ENCODE measurements at places on chromosomes 2 and 18.
A peak's percentile ranks its signal among the peaks of the same experiment; 100 is the strongest.

GRCh38 chr2:74292751-74293150 is 50.5 kb downstream of the SLC4A5 start:
- DNase-seq, result no peak

- DNase-seq, result no peak
Measured at GRCh38 chr18:79438089-79438897, 42.6 kb downstream of the NFATC1 start.

DNA sequence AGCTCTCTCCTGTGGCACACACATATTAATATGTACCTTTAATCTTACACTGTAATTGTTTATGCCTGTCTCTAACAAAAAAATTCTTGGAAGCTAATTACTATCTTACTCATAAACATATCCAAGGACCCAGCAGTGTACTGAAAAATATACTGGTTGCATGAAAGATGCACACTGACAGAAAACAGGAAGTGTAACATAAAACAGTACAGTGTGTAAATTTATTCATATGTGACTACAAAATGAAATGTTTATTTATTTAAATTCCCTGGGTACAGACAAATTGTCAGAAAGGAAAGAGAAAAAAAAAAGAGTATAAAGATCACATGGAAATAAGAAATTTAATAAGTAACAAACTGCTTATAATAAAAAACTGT is 28.5 kb downstream of the TMEM131 start:
- no peak for DNase-seq

- DNase-seq, result no peak
Measured at GRCh38 chr18:26763446-26764110, 101.9 kb downstream of the AQP4 start.

- peak; percentile 17 for DNase-seq
Measured at GRCh38 chr2:7900593-7900992, 781.3 kb upstream of the ID2 start.
